CD4-positive, alpha-beta T cell treated with Interleukin-2 at 100 ng/mL for 4 hours (primary cell): ENCODE measurements at places on chromosomes 16 and 17.

DNA sequence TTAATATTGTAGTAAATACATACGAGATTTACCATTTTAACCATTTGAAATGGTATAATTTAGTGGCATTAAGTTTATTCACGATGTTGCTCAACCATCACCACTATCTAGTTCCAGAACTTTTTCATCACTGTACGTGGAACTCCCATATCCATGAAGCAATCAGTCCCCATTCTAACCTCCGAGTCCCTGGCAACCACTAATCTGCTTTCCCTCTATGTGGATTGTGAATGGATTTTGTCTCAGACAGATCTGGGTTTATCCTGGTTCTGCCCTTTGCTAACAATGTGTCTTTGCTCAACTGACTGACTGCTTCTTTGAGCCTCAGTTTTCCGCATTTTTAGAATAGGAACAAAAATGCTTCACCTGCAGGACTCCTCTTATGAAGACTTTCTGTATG, 51.4 kb downstream of the TANGO6 start:
- no peak for DNase-seq

GRCh38 chr16:72191551-72191950, 19.6 kb upstream of the PMFBP1 start:
- DNase-seq = no peak

- no peak for DNase-seq
Measured at GRCh38 chr16:15847611-15848175, 9.1 kb downstream of the MYH11 start.

- DNase-seq = peak; percentile 30
Measured at GRCh38 chr16:28974007-28974436, 556 bp upstream of the SPNS1 start.

- peak; percentile 46 for DNase-seq
Measured at GRCh38 chr17:82350182-82351030, 8.6 kb upstream of the TEX19 start.

DNA sequence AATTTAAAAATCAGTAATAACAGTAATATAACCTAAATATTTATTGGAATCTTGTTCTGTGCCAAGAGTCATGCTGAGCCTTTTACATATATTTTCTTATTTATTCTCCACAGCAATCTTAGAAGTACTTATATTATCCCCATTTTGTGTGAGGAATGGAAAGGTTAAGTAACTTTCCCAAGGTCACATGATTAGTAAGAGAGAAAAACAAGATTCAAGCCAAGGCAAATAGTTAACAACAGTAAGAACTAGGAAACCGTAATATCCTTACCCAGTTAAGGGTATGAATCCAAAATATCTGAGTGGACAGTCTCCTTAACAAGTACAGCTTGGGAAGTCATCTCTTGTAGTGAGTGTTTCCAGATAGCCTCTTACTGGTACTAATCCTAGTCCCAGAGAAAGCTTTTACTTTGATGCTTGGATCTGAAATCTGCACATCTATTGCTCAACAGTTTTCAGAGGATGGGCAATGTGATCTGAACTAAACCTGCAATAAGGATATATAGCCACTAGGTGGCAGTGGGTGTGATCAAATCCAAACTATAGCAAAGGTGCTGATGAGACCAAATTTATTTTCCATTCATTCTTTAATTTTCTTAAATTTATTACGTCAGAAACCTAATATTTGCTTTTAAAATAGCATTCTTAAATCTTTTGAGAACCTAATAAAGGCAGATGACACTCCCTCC, 23.3 kb downstream of the SHISA6 start:
- DNase-seq = no peak

- peak; percentile 49 for DNase-seq
Measured at GRCh38 chr17:31558748-31559583, 167.5 kb downstream of the RAB11FIP4 start.

DNA sequence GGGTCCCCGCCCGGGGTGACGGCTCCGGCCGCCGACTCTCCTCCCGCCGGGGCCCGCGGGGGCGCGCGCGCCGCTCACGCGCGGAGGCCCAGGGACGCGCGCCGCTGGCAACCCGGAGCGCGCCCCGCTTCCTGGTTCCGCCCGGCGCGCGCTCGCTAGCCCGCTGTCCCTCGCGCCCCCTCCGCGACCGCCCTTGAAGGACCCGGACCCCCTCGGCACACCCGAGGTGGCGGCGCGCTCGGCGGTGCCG, at the start of gene STAT5B:
Gene STAT5B, minus strand, starts transcription at position 33 of the 250 bp plus-strand sequence. CDS start 44,264 bp downstream, outside the sequence.
- DNase-seq = peak; percentile 59

- DNase-seq = no peak
Measured at GRCh38 chr16:64282181-64282580, 839.7 kb downstream of the CDH11 start.

GRCh38 chr17:37339321-37339720, 36.5 kb upstream of the C17orf78 start:
- no peak for DNase-seq

DNA sequence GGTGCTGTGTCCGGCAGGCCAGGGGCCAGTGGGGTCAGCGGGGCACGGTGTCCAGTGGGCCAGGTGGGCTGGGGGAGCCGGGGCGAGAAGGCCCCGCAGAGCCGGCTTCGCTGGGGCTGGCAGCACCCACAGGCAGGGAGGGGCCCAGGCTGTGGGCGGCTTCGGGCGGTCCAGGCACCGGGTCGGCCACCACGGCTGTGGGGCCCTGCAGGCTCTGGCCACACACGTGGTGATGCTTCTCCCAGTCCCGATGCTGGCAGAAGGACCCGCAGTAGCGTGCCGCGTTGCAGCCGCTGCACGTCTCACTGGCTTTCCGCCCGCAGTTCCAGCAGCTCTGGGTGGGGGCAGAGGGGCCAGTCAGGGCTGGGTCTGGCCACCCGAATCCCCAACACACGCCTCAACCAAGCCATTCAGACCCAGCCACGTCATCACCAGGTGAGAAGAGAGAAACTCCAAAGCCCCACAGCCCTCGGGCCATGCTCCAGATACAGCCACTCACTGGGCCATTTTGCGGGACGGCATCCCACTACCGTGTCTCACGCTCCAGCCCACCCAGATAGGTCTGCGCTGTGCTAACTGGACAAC, 10.6 kb upstream of the PABPN1L start:
- no peak for DNase-seq

DNA sequence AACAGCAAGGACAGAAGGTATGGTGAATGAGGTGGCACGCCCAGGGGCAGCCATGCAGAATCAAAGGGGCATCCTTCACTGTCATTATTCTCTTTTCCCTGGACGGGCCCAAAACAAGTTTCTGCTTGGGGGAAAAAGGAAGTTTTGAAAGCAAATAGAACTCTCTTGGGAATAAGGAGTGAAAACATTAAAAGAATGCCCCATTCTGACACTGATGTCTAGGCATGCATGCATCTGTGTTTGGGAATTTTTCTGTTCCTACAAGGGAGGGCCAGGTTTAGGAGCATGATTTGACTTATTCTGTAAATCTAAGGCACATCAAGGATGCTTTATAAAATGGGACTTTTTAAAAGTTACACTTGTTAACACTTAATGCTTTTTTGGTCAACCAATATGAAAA, 34.3 kb upstream of the SLC12A3 start:
- DNase-seq = no peak

- DNase-seq = no peak
Measured at GRCh38 chr17:46910179-46910927, 12.6 kb upstream of the GOSR2 start.
